ENCODE measurements at places on chromosomes 7 and 10. TPM values are rescaled to one million over a fixed set of nuclear protein-coding genes. Genes with fewer than 3 reads are reported as not detected.

Gene MRLN
- total RNA-seq, result not detected

Gene KAZALD1
- total RNA-seq, result 21.0 TPM

DNA sequence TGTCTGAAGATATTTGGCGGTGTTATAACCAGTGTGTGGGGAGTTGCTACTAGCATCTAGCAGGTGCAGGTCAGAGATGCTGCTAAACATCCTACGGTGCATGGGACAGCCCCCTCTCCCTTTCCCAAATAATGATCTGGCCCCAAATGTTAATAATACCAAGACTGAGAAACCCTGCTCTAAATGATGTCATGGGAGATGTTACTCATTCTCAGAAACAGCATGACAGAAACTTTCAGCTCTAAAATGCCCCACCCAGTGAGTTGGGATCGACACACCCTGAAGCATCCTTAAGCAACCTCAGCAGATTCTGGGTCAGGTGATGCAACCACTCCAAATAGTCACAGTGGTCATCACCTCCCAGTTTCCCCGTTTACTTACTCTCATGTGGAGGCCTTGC is 108.8 kb upstream of the MPP7 start:
- DNase-seq, result no peak

DNA sequence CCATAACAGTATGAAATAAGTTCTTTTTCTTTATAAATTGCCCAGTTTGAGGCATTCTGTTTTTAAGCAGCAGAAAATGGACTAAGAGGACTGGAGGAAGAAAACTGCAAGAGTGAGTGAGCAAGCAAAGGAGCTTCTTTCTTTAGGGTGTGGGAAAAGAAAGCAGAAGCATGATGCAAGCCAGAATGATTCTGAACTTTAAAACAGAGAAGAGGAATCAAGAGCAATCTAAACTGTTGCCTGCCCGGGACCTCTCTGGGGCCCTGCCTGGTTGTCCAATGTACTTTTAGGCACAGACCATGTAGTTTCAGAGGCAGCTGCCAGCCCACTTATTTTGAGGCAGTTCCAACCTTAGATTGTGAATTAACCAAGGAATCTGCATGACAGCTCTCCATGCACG is 186.3 kb downstream of the PLPP4 start:
- DNase-seq, result no peak

Gene GIMAP5
- 6.6 TPM for total RNA-seq

Gene RARRES2
- 61.1 TPM for total RNA-seq

GRCh38 chr10:133277277-133277992 is 767 bp upstream of the ADAM8 start:
- DNase-seq, result no peak

Gene NEUROD6
- not detected for total RNA-seq

GRCh38 chr7:28581351-28581750 is 169.0 kb downstream of the CREB5 start:
- DNase-seq, result no peak

Measured in left colon (tissue), 2 donors.